GM04504 (cell line): ENCODE measurements at places on chromosomes 7 and 10.

DNA sequence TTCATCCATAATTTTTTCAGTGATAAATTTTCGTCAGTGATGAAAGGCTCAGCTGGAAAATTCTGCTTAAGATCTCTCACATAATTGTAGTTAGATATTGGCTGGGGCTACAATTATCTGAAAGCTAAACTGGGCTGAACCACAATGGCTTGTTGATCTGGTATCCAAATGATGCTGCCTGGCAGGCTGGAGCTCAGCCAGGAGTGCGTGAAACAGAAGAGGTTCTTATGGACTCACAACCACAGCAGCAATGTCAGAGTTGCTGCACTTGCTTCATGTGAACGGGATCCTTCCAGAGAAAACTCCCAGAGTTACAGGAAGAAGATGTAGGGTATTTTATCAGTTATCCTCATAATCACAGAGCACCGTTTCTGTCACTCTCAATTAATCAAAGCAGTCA lies 533.2 kb upstream of the POM121L12 start:
- no peak for DNase-seq

DNA sequence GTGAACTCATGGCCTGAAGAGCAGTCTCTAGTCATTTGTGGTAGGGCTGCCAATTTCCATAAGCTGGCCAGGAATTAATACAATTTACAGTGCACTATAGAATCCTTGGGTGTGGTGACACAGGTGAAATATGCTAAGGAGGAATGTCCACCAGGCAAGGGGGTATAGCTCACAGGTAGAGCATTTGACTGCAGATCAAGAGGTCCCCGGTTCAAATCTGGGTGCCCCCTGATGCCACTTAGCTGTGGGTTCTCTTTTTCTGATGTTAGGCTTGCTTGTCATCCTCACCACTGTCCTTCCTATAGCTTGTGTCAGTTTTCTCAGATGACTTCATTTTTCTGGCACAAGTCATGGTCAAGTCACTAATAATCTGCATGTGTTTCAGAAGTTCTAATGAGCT lies 108.7 kb downstream of the ZNF467 start:
- no peak for DNase-seq

GRCh38 chr7:47145186-47145725 lies 436.7 kb downstream of the TNS3 start:
- no peak for DNase-seq

DNA sequence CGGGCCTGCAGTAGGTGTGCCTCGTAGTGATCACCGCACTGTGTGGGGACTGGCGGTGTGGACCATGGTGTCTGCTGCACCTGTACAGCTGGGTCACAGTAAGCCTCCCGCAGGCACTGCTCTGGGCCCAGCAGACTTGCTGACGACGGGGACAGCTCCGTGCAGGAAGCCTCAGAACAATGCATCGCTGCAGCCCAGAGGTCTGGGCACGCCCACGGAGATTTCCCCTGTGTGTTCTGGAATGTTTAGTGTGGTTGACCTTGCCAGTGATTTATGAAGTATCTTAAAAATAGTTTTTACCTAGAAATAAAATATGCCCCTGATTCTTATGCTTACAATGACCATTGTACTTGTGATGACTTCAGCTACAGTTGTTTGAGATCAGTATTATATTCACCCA lies 59.1 kb upstream of the ZNF32 start:
- DNase-seq, result no peak

- no peak for DNase-seq
Observed at GRCh38 chr10:131577178-131577555, 265.6 kb upstream of the TCERG1L start.

DNA sequence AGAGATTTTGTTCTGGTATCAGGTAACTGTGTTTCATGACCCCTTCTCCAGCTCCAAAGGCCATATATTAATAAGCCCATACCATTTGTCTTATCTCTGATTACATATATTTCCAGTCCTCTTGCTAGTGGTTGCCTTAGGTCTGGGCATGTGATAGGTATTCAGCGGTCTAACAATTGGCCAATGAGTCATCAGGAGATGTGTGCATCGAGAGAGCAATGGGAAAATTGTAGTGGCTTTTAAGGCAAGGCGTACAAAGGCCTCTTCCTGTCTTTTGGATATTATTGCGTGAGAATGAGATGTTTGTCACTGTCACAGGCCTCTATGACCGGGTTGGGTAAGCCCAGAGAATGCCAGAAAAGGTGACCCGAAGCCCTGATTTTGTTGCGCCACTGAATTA lies 38.6 kb upstream of the SFRP5 start:
- no peak for DNase-seq

- DNase-seq, result no peak
Observed at GRCh38 chr10:26372513-26373354, 65.4 kb upstream of the APBB1IP start.

- DNase-seq, result no peak
Observed at GRCh38 chr7:80066639-80067038, 68.0 kb upstream of the GNAI1 start.

GRCh38 chr7:27096768-27097514 lies 1.1 kb upstream of the HOXA1 start:
- peak; percentile 25 for DNase-seq

GRCh38 chr10:72564596-72564995 lies 61.3 kb downstream of the MICU1 start:
- peak; percentile 63 for DNase-seq

DNA sequence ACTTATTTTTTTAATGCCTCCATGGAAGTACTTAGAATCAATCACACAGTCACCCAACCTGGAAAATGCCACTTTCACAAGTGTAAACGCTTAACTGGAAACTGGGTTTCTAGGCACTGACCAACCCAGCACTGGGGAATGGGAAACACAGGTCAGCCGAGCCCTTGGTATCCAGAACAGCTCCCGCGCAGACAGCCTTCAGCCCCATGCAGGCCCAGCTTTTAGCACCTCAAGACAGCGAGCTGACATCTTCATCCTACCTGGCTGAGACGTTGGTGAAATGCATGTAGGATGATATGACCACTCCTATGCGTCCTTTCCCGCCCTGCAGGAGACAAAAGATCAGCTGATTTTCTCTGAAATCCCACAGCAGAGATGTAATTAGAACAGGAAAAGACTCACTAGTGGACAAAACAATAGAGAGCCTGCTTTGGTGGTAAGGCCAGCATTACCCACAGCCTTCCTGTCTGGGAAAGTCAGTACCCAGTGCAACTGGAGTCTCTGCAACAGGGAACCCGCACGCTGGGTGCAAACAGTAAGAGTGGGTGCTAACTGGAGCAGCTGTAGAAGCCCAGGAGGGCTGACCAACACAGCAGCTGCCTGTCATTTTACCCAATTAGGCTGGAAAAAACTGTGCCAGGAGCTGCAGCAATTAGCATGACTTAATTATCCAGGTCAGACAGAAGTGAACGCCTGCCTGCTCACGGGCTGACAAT lies 153.7 kb downstream of the TNS3 start:
- no peak for DNase-seq

DNA sequence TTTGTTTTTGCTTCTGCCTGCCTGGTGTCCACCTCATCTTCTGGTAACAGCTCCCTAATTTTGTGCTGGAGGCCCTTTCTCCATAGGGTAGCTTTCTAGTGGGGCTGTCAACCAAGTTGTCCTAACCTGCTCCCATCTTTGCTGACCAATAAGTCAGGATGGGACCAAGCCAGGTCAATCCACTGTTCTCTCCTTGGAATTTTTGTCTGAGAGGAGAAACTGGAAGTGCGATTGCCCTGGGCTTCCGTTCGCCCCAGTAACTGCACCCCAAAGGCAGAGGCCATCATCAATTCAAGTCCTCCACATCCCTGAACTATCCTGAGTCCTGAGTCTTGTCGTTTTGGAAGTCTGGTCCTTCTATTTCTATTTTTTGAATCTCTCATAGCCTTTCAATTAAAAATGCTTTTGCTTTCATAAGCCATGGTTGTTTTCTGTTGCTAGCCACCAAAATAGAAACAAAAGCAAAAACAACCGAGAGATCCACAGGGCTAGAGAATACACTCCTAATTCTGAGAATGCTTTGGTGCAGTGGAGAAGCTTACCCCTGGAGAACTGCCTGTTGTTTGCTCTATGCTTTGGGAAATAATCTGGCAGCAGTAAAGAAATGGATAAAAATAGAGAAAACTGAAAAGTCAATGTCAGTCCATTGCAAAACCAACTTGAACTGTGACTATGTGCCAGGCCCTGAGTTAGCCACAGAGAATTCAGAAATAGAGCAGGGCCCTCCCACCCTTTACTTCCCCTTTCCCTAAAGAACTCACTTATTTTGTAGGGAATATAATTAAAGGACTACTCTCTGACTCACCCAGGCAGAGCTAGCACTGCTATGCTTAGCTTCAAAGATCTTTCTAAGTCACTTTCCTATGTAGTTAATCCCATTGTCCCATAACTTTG lies 368.1 kb downstream of the CXCL12 start:
- DNase-seq, result no peak

DNA sequence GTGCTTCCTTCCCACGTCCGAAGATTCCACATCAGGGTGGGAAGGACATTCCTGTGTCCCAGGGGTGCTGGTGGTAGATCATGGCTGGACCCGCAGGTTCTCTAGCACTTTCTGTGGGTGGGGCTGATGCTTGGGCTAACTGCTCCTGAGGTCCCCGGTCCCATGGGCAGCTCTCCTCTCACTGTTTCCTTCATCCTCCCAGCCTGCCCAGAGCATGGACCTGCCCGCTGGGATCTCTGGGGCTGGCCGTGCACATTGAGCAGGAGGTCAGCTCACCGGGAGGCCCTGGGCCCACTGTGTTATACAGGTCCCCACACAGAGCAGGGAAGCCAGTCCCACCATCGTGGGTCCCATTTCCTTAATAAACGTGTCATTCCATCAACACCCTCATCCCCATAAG lies 502.3 kb downstream of the TCERG1L start:
- no peak for DNase-seq

DNA sequence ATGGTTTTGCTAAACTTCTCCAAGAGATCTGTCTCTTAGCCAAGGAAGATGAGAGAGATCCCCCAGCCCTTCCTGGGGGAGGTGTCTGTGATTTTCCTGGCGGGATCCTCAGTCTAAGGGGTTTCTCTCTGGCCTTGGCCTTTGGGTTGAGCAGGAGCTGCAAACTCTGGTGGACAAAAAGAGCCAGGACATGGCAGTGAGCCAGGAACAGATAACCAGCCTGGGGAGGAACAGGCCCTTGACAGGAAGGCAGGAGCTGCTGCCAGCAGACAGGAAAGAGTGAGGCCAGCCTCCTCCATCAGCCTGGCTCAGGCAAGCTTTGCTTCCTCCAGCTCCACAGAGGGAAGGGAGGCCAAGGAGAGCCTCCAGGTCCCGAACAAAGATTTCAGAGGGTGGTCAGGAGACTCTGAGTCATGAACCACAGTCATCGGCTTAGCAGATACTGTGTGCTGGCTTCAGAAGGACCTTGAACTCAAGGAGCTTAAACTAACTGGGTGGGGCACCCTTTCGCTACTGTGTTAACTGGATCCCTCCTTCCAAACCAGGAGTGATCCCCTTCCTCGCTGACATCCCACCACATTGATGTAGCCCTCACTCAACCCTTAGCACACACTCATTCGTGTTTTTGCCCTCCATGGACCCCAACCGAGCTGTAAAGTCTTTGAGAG lies 34.7 kb downstream of the DDIT4 start:
- no peak for DNase-seq

- no peak for DNase-seq
Observed at GRCh38 chr7:36943591-36944435, 219.5 kb upstream of the AOAH start.

DNA sequence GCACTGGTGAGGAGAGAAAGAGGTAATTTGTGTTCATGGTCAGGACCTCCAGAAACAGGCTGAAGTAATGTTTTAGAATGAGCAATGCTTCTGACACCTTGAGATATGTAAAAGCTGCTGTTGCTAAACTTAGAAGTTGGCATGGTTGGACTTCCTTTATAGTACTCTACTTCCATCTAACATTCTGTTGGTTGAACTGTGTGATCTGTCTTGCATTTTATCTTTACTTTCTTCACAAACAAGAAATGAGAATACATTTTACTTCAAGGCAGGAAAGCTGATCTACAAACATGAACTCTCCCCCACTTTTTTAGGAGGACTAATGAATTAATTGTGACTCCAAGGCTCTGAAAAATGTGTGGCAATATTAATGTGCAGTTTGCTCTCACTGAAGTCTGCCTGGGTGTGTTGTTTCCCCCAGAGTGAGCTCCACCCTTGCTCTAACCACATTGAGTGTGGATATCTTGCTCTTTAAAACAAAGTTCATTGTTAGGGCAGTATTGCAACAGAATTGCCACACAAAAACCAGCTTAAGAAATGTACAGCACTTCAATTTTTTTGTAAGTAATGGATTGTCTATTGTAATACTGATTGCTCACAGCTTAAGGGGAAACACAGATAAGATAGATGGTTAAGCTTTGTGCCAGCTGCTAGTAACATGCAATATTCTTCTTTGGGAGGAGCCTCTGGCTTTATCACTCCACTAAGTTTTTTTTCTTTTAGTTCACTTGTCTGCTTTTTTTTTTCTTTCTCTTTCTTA lies 69.0 kb downstream of the ADD3 start:
- peak; percentile 70 for DNase-seq

DNA sequence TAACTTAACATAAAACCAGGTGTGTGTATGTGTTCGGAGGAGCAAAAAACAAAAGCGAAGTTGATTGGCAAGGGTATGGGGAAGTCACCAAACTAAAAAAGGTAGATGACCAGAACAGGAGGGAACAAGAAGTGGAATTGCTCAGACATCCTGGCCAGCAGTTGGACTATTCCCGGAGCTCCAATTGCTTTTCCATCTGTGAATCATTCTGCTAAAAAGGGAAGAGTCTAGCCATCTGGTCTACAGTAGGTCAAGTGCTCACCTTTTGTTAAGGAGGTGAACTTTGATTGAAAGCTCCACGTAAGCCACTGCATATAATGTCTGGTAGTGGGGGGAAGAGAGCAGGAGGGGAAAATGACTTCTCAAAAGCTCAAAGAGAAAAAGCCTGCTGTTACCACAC lies 50.0 kb upstream of the BET1 start:
- no peak for DNase-seq

GRCh38 chr10:129586898-129587443 lies 119.9 kb downstream of the MGMT start:
- no peak for DNase-seq

- no peak for DNase-seq
Observed at GRCh38 chr10:10657139-10657760, 360.4 kb upstream of the CELF2 start.

DNA sequence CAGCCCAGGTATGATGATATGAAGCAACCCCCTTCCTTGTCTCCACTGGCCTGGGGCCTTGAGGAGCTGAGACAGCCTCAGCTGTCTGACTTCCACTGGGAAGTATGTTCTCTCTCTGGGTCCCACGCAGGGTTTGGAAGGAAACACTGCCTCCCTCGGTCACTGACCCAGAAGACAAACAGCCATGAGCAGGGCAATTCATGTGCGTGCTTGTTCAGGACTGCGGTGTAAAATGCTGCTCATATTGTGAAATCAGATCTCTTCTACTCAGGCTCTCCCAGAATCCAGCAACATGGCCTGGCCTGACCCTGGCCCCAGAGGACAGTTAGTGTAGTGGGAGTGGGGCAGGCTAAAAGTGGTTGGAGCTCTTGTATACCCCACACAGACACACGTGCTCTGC lies 2.8 kb downstream of the CLCN1 start:
- DNase-seq, result peak; percentile 17

DNA sequence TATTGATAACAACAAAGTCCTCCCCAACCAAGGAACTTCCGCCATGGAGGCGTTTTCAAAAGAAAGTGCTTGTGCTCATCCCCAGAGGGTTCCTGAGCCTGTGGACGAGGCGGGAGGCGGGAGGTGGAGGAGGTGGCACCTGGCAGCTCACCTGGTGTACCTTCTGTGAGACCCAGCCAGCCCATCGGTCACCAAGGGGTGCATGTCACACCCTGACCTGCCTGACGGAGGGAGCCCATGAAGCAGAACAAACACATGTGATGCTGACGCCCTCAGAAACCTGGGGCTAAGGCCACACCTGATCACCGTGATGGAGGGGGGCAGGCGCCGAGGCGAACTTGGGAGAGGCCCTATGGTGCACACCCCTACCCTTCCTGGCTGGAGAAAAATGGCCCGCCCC lies 458.8 kb downstream of the DNAJB6 start:
- no peak for DNase-seq
